ENCODE measurements at places on chromosomes 5 and 9.

DNA sequence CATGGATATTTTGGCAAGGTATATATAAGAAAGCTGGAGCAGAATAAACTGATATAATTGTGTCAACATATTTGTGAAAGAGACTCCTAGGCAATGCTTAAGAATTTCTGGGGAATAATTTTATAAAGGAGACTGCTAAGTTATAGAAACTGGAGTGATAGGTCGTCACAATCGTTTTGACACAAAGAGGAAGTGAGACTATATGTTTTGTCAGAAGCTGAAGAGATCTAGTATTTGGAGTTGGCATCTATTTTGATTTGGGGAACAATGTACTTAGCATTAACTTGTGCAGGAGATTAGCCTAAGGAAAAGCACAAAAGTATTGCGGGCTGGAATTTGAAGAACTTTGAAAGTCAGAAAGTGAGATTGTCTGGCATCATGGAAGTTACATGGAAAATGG is 582.5 kb downstream of the TAF11L14 start:
- no peak for DNase-seq

DNA sequence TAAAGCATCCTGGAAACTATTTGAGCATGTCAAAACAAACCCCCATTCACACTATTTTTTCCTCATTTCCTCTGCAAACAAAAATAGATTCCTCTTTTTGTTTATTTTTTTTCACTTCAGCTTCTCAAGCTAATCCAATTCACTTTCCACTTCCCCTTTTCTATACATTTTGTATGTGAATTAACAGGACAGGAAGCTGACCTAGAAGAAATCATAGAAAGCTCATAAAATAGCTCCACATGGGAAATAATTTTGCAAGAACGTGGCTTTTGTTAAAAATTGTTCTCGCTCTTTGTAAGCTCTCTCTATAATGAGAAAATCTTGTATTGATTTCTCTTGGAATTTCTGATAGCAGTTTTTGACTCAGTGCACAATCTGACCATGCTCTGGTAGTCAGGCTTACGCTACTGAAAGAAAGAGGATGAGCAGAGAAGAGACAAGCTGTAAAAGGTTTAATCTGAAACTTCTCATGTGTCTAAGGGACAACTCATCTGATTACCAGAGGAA is 215.8 kb downstream of the ADAMTS12 start:
- DNase-seq = no peak

- no peak for DNase-seq
These were observed 62.7 kb downstream of the RAB14 start for GRCh38 chr9:121138973-121139372.

- DNase-seq = no peak
These were observed 83.0 kb downstream of the OXCT1 start for GRCh38 chr5:41787265-41787664.

DNA sequence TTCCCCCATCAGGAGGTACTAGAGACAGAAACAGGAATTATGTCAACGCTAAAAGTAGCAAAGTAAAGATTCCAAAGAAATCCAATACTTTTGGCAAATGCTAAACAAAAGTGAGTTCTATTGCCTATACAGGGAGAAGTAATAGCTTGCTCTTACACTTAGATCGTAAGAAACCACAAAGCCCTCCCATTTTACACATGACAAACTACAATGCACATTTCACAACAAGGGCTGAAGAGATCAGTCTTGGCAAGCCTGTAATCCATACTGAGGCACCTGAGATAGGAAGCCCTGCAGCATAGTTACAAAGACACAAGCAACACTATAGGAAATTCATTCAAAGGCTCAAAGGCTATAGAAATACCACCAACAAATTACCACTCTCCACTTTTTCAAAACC is 7.7 kb downstream of the HNRNPK start:
- DNase-seq = no peak

DNA sequence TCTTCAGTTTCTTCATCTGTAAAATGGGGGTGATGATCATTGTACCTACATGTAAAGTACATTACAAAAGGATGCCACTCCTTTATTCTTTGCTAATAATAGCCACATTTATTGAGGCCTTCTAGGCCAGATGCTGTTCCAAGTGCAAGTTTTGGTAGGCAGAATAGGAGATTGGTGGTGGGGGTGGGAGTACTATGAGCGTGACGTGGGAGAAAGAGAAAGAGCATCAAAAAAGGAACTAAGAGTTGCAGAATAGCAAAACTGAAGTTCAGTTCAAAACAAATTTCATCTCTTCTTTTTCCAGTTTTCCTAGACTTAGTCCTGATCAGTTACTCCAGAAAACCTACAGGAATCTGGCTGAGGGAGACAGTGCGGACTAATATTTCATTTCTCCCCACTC is 174.1 kb downstream of the SNX18 start:
- no peak for DNase-seq
